ENCODE measurements at places on chromosomes 6 and 20.

DNA sequence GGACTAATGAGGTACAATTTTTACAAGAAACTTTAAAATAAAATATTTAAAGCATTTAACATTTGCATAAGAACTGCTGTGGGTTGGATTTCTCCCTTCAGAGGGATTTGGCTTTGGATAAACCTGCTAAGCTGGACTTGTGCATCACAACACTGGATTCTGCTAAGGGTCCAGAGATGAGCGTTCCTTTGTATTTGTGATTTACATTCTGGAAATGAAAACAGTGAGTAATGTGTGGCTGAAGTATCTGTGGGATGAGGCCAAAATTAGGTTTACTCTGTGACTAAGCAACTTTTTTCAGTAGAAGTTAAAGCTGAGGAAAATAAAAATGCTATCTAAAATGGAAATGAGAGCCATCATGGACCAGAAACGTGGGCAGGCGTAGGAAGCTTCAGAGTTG lies 494.3 kb downstream of the EPM2A start:
- DNase-seq = no peak

GRCh38 chr6:18388271-18388670 lies 1.1 kb downstream of the RNF144B start:
- no peak for DNase-seq

GRCh38 chr20:47999166-47999565 lies 213.9 kb upstream of the SULF2 start:
- DNase-seq = no peak

- DNase-seq = no peak
Measured at GRCh38 chr6:123213921-123214320, 217.9 kb downstream of the CLVS2 start.

- DNase-seq = no peak
Measured at GRCh38 chr20:46962452-46963195, 68.0 kb downstream of the EYA2 start.

- no peak for DNase-seq
Measured at GRCh38 chr6:154878871-154879491, 116.1 kb upstream of the TIAM2 start.

DNA sequence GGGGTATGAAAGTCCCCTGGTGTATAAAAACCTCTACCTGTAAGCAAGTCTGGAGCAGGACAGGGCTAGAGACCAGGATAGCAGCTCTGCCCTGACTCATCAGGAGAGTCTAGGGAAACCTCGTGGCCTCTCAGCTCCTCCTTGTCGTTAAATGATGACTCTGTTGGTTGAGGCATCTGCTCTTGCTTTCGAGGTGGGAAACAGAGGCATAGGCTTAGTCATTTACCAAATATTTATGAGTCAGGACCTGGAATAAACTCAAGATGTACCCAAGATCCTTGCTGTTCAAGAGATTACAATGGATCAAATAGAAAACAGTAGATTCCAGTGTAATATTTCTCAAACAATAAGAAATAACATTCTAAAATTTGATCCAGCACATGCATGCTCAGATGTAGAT lies 5.5 kb downstream of the MANBAL start:
- DNase-seq = no peak

DNA sequence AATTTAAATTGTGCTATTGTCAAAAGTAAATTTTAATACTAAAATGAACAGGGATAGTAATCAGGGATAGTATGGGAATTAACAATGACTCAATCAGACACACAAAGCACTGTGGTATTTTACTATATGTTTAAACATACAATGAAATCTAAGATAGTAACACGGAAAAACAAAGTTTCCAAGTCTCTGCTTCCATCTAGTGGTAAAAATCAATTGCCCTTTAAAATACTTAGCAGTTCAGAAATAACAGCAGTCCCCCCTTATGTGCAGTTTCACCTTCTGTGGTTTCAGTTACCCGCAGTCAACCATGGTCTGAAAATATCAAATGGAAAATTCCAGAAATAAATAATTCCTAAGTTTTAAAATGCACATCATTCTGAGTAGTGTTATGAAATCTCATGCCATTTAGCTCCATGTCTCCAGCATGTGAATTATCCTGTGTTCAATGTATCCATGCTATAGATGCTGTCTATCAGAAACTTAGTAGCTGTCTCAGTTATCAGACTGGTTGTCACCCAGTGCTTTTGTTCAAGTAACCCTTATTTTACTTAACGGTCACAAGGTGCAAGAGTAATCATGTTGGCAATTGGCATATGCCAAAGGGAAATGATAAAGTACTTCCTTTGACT lies 58.5 kb downstream of the AHI1 start:
- no peak for DNase-seq

DNA sequence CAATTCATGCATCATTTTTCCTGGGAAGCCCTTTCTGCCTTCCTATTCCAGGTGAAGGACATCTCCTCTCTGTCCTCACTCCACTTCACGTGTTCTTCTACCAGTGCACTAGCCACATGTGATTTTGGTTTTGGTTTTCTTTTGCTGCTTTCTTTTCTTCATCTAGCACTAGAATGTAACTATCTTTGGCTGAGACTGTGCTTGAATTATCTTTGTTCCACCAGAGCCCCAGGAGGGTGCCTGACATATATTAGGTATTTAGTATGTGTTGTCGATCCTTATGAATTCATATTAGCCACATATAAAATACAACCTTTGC lies 79.9 kb downstream of the VGLL2 start:
- no peak for DNase-seq

- DNase-seq = no peak
Measured at GRCh38 chr6:38603496-38603895, 36.2 kb downstream of the BTBD9 start.

DNA sequence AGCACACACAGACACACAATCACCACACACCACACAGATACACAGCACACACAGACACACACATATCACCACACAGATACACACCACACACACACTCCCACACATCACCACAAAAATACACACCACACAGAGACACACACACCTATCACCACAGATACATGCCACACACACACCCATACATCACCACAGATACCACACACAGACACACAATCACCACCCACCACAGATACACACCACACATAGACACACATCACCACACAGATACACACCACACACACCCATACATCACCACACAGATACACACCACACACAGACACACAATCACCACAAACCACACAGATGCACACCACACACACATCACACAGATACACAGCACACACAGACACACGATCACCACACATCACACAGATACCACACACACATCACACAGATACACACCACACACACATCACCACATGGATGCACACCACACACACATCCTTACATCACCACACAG lies 74.0 kb downstream of the GRM4 start:
- no peak for DNase-seq

- no peak for DNase-seq
Measured at GRCh38 chr6:2767657-2768524, 2.7 kb downstream of the WRNIP1 start.

- DNase-seq = no peak
Measured at GRCh38 chr6:122709922-122710512, 69.5 kb upstream of the FABP7 start.

- no peak for DNase-seq
Measured at GRCh38 chr6:30214657-30214982, 1.4 kb upstream of the TRIM26 start.

DNA sequence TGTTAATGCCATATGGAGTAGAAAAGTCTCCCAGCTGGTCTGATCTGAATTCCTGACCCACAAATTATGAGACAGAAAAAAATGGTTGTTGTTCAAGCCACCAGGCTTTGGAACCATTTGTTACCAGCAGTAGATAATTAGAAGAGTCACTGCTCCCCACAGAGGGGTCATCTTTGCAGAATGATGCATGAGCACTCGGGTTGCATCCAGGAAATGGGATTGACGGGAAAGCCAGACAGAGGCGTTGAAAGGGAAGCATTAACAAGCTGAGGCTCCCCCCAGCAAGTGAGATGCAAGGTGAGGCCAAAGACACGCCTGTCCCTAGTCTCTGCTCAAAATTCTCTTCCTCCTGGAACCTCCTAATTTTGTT lies 182.5 kb downstream of the SYNDIG1 start:
- no peak for DNase-seq

DNA sequence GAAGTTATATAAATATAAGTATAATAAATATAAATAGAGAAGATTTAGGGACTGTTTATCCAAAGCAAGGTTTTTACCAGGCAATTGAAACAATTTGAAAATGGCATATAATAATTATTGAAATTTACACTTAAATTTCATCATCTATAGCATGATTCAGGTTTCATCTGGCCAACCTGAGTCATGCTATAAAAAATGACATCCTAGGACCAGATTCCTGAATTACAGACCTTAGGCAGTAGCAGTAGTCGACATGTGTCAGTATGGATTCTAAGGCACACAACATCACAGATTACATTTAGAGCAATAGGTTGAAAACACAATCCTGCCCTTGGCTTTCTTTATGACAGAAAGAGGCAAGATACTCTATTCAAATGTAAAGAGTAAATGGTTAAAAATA lies 592.3 kb downstream of the PHF3 start:
- no peak for DNase-seq

DNA sequence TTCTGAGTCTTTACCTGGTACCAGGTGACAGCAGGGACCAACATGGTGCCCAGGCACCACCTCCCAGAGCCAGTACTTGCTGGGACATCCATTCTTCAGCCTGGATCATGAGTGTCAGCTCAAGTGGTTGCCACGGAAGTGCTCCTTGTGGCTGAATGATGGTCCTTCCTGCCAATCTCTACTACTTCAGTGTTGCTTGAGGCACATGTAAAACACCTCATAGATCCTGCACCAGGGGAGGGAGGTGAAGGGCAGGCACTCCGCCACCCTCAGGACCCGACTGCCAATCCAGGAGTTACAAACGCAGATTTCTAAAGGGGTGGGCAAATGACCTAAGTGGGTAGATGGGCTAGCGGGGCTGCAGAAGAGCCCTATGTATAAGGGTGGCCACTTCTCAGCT lies 226.0 kb downstream of the PREX1 start:
- no peak for DNase-seq

GRCh38 chr6:32539839-32540238 lies 9.8 kb upstream of the HLA-DRB5 start:
- no peak for DNase-seq

GRCh38 chr6:141682391-141682790 lies 450.3 kb upstream of the GJE1 start:
- DNase-seq = no peak

GRCh38 chr6:131250122-131250521 lies 114.9 kb downstream of the AKAP7 start:
- DNase-seq = no peak

GRCh38 chr20:63064745-63065711 lies 58.3 kb upstream of the BHLHE23 start:
- no peak for DNase-seq

DNA sequence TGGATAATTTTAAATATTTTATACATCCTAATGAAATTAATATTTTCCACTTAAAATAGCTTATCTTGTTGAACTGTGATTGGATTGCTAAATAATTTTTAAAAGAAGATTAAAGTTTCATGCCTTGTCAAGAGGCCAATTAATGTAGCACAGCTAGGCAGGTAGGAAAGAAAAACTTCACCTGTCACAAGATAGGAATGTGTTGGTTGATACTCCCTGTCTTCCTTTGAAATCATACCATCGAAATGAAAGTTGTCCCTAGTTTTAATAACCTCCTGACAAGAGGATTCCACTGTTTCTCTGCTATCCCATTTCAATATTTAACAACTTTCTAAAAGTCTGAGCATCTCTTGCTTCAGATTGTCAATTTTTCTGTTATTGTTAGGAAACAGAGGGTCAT lies 80.8 kb downstream of the BMP6 start:
- DNase-seq = no peak

GRCh38 chr20:10965936-10966470 lies 292.2 kb upstream of the JAG1 start:
- no peak for DNase-seq

GRCh38 chr6:73521351-73521985 lies 636 bp upstream of the EEF1A1 start:
- peak; percentile 76 for DNase-seq

DNA sequence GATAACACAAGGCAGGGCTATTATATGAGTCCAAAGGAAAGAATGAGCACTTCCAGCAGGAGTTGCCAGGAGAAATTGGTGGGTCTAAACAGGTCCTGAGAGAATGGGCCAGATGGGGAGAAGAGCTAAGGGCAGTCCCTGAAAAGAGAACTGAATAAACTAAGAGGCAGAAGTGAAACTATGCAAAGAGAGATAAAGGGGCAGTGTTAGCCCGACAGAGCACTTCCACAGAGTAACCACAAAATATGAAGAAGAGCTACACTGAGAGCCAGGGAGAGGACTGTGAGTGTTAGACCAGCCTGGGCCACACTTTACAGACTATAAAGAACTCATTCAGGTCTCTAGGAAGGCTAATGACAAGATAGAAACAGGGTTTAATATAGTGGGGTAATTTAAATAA lies 43.8 kb downstream of the RALGAPA2 start:
- no peak for DNase-seq

DNA sequence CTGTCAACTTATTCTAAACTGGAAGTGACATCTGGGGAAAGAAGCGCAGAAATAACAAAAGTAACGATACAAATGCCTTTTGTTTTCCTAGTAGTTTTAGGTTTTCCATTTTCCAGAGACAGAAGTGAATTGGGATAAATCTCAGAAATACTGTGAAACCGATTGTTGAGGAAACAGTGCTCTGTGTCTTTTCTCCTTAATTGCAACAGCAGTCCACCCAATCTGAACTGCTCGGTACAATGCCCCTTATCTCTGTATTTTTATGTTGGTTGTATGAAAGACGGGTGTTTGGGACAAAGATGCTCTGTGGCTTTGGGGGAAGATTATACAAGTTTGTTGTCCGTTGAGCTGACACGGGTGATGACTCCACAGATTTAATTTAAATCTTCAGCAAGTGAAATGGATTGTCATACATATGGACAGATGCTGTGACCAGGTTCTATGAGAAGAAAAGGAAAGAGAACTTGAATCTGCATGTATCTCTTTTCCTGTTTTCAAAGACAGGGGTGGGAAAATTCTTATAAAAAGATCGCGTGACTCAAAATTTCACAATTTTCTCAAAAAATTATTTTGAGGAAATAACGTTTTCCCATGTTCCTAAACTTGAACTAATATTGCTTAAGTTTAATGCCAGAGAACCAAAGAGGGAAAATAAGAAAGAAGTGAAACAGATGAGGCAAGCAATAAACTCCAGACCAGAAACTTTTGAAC lies 41.2 kb downstream of the SASH1 start:
- no peak for DNase-seq

- no peak for DNase-seq
Measured at GRCh38 chr6:35448191-35448590, 3.9 kb upstream of the FANCE start.

DNA sequence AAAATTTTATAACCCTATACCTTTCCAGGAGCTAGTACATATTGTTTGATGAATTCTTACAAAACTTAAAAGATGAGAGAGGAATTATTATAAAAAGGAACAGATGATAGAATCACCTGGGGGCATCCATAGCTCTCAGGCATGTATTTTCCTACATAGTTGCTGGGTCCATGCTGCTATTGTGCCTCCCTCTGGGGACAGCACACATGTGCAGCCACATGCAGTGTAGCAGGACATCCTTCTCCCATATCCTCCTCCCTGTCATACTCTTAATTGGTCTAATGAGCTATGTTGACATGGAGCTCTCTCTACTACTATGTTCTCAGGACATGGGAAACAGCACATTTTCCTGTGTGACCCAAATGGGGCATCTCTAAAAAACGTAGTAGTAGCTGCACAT lies 898.2 kb upstream of the MAP3K7 start:
- DNase-seq = no peak

- DNase-seq = peak; percentile 68
Measured at GRCh38 chr6:127514773-127515227, 4.3 kb downstream of the MTCL3 start.

All from NCI-H1105 (cell line).